ENCODE measurements at places on chromosomes 11 and 22.

DNA sequence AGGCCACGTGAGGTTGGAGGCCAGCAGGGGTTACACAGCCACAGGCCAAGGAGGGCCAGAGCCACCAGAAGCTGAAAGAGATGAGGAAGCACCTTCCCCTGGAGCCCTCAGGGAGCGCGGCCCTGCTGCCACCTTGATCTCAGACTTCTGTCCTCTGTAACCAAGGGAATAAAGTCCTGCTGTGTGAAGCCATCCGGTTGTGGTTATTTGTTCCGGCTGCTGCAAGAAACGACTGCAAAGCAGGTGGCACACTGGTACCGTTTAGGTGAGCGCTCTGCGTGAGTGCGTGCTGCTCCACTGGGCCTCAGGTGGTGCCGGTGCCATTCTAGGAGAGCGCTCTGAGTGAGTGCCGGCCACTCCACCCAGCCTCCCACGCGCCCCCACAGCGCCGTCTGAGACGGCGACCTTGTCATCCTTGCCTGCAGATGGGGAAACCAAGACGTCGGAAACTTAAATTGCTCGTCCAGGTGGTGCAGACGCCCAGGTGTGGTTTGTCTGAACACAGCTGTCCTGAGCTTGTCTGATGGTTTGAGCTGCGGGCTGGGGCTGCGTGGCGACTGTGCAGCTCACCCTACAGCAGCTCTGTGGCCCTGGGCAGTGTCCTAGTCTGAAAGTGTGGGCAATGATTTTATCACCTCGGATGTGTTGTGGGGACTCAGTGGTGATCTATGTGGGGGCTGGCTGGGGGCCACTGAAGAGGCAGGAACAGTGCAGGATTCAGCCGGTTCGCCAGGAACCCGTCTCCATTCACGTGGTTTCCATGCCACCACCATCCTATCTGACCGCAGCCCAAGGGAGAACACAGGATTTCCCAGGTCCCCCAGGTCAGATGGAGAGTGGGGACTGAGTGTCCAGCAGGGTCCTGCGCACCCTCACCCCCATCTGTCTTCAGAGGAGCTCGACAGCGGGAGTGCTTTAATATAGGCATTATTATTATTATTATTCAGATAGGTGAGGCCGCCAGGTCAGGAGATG is 4.6 kb upstream of the MRGPRG start:
- no peak for DNase-seq

GRCh38 chr11:23310276-23310675 is 450.0 kb upstream of the CCDC179 start:
- no peak for DNase-seq

DNA sequence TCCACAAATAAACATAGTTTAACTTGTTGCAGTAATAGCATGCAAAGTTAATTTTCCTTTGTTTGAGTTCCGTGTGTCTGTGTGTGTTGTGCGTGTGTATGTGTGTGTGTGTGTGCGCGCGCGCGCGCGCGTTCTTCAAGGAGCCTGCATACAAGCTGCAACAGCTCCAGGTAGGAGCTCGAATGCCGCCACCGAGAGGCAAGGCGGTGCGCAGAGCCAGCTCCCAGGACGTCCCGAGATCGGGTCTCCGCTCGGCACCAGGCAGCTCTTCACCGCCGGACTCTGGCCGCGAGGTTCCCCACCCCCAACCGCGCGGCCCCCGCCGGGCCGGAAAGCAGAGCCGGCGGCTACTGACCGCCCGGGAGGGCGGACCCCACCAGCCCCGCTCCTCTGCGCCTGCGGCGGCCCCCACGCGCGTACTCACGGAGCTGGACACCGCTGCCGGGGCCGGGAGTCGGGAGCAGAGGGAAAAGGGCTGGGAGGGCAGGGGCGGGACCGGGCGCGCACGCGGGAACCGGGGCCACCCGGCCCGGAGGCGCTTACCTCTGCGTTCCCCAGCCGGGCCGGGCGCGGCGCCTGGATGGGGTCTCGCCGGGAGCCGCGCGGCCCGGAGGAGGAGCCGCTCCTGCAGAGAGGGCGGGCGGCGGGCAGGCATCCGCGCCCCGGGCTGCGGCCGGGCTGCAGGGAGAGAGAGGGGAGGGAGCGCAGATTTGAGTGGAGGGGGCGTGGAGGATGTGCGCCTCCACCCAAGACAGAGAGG is 40.4 kb upstream of the AKIP1 start:
- DNase-seq = no peak

DNA sequence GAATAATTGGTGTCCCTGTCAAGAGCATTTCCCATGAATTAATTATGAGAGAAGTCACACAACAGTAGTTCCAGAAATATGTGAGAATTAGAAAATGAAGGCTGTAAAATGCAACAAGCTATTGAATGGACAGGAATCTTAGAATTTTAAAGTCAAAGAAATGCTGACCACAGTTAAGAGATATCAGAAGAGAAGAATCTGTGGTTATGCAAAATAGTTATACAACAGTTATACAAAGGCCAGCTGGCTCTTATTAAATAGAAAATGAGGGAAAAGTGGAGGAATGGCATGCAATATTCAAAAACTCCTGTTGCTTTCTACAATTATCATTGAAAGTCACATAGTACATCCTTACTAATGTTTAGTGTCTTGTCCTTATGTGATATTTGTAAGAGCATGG is 27.4 kb downstream of the CASP12 start:
- no peak for DNase-seq

- DNase-seq = no peak
Observed at GRCh38 chr11:79198898-79199250, 242.0 kb downstream of the TENM4 start.

GRCh38 chr11:125290263-125290662 is 125.7 kb downstream of the PKNOX2 start:
- DNase-seq = no peak
